Frontal cortex (tissue), 4 donors: ENCODE measurements at places on chromosomes 2 and 18. TPM values are rescaled to one million over a fixed set of nuclear protein-coding genes. Genes with fewer than 3 reads are reported as not detected.

GRCh38 chr18:48000701-48001100 lies 70.2 kb upstream of the SMAD2 start:
- no peak for DNase-seq

GRCh38 chr18:74284980-74285355 lies 6.8 kb downstream of the CYB5A start:
- DNase-seq: no peak

DNA sequence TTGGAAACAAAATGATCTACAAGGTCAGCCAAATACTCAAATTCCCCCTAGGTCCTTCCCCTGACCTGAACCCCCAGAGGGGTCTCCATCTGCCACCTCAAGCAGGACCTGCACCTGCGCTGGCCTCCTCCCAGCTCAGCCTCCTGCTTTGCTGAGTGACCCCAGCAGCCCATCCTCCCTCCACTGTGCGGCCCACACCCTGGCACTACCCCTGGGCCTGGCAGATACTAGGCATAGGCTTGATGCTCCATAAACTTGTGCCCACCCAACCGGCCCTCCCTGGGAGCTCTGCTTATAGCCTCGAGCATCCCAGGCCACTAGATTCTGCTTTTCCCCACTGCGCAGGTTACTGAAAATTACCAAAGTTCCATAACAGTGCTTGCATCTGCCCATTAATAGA lies 156.2 kb downstream of the HDAC4 start:
- no peak for DNase-seq

DNA sequence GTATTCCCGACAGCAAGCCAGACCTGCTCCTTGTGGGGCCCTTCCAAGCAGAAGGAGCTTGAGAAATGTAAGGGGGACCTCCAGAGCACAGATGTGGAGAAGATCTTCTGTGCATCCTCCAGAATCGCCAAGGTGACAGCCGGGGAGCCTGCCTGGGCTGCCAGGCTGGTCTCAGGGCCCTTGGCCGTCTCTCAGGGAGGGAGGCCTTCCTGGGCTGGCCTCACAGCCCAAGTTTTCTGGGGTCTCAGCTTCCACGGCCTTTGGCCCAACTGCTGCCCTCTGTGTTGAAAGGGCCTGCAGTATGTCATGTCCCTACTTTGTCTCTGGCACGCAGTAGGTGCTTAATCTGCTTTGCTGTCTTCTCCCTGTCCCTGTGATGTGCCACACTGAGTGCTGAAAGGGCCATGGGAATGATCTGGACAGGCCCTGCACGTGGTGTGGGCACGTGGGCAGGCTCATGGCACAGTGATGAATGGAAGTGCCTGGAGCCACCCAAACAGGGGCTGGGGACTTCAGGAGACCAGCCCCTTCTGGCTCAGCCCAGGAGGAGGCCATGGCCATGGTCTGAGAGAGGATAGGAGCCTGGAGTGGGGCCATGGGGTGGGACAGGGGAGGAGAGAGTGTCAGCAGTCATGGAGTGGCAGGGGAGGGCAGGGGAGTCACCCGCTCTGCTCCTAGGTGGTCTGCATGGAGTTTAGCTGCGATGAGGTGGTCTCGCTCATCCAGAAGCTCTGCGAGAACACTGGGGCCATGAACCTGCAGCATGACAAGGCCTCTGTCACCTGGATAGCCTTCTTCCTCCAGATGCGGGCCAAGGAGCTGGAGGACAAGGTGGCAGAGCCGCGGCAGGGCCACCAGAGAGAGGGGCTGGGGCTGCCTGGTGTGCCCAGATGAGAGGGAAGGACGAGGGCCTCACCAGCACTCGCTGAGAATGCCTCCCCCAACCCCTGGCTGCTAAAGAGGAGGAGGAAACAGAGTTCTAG lies 35.4 kb downstream of the HJURP start:
- no peak for DNase-seq

The AQP12A gene
- total RNA-seq: not detected

DNA sequence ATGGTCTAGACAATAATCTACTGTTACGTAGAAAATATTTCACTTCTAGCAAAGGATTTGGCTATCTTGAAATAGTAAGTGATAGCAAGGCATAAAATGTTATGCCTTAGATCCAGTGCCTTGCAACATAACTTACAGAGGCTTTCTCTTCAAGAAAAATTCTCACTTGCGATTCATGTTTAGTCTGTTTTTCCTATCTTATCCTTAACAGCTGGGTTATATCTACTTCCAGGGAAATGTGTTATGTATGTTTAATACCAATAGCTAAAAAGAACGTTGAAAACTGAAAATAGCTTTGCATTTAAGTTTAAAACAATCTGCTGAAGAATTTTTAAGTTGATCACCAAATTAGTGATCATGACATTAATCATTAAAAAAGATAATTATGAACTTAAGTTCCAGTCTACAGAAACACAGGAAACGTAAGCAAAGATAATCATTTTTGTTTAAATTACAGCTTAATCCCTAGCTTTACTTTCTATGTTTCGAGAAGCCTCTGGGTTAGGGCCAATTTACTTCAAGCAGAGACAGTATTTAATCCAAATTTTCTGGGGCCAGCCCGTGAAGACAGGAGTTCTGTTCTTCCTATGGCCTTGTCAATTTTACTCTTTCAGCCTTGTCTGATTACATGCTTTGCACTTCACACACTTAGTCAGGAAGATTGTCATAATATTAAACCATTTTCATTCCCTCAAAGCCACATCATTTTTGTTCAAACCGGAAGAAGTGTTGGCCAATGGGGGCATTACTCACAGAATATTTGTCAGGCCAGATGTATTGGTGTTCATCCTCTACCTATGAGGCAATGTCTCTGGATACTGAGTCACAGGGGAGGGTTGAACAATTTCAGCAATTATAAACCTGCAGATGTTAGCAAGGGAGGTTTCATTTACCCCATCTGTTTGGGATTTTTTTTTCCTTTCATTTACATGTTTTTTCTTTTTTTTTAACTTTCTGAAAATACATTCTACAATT lies 1132.9 kb upstream of the ZEB2 start:
- no peak for DNase-seq

The ABCA12 gene
- 0.41 TPM for total RNA-seq

GRCh38 chr2:44398243-44398897 lies 36.6 kb downstream of the CAMKMT start:
- DNase-seq: no peak

DNA sequence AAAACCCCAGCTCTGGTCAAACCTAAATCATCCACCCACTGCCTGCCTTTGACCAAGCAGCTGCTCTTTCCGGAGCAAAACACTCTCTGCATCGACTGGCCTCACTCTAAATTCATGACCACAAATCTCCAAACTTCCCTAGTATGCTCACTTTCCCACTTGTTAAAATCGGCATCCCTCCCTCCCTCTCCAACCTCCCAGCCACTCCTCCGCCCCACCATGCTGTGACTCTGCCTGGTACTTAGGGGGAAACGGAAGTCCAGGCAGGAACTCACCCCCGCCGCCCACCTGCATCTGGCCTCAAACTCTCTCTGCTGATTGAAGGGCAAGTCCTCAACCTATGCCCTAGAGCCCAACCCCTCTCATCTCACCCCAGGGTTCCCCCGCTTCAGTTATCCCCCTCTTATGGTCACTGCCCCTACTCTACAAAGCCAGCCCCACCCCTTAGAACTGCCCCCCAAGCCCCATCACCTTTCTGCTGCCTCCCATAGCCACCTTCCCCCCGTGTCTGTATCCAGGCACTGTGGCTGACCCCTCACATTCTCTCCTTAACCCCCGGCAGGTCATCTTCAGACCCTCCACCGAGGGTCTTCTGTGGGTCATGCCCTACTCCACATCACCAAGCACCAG lies 3.8 kb upstream of the ADRA2B start:
- DNase-seq: no peak

- DNase-seq: no peak
Observed at GRCh38 chr2:226660526-226660925, 139.1 kb downstream of the IRS1 start.

The CNTNAP5 gene
- 30.6 TPM for total RNA-seq

GRCh38 chr18:38545071-38545470 lies 979.5 kb upstream of the CELF4 start:
- DNase-seq: no peak

The TRIP12 gene
- total RNA-seq: 168 TPM

GRCh38 chr2:145123606-145124005 lies 603.7 kb upstream of the ZEB2 start:
- no peak for DNase-seq

GRCh38 chr2:43332653-43333052 lies 106.2 kb upstream of the ZFP36L2 start:
- DNase-seq: no peak

The GLI2 gene
- total RNA-seq: 0.41 TPM

The MPP4 gene
- total RNA-seq: under 0.01 TPM

- no peak for DNase-seq
Observed at GRCh38 chr18:45774065-45774521, 50.1 kb downstream of the SLC14A1 start.

The CRYGB gene
- total RNA-seq: not detected

The RAX gene
- total RNA-seq: not detected

DNA sequence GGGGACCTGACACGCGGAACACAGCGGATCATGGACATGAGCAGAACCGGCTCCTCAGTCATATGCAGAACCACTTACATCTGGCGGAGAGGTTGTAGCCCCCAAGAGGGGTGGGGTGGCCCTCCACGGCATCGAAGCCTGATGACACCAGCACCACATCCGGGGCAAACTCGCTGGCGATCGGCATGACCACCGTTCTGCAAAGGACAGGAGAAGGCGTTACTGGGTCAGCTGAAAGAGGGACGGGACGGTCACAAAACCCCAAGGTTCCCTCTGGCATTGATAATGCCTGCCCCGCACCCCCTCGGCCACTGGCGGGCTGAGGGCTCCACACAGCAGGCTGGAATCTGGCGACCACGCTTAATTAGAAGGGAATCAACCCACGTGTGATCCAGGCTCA lies 220.5 kb downstream of the TWIST2 start:
- no peak for DNase-seq
